ENCODE measurements at places on chromosomes 7 and 10. TPM values are rescaled to one million over a fixed set of nuclear protein-coding genes. Genes with fewer than 3 reads are reported as not detected.

Gene CPEB3
- total RNA-seq, result 0.65 TPM

Gene TMEM196
- total RNA-seq, result not detected

Gene SEMA3E
- total RNA-seq, result 0.32 TPM

Gene ZNF12
- 7.3 TPM for total RNA-seq

Gene PTPRZ1
- under 0.01 TPM for total RNA-seq

Gene ACHE
- total RNA-seq, result 11.3 TPM

Gene BCAP29
- total RNA-seq, result 47.8 TPM

Gene SORCS1
- not detected for total RNA-seq

Gene AKR1D1
- not detected for total RNA-seq

Gene SLC37A3
- 29.8 TPM for total RNA-seq

Gene GNG11
- total RNA-seq, result 256 TPM

Gene TMEM243
- 16.0 TPM for total RNA-seq

Gene FZD8
- total RNA-seq, result 23.8 TPM

Gene SMO
- total RNA-seq, result 8.4 TPM

Gene PPRC1
- 6.5 TPM for total RNA-seq

Gene KLLN
- total RNA-seq, result 0.16 TPM

Gene SLC18A3
- total RNA-seq, result not detected

Gene GIMAP2
- total RNA-seq, result 43.5 TPM

Gene SDHAF3
- 2.1 TPM for total RNA-seq

Gene MYH16
- total RNA-seq, result 0.16 TPM

Gene LRRN3
- total RNA-seq, result under 0.01 TPM

Gene PON1
- under 0.01 TPM for total RNA-seq

Gene OR2A12
- not detected for total RNA-seq

Gene TLL2
- total RNA-seq, result 0.06 TPM

Gene GIMAP1
- total RNA-seq, result 26.7 TPM

Gene PRRT4
- total RNA-seq, result not detected

Gene VAX1
- not detected for total RNA-seq

Gene MMD2
- total RNA-seq, result not detected

Gene ADAM22
- total RNA-seq, result 0.16 TPM

Gene SYT15
- 0.44 TPM for total RNA-seq

Gene SUN3
- total RNA-seq, result not detected

Measured in bladder microvascular endothelial cell (primary cell).